ENCODE measurements at places on chromosomes 13 and 19.
A peak's percentile ranks its signal among the peaks of the same experiment; 100 is the strongest.

DNA sequence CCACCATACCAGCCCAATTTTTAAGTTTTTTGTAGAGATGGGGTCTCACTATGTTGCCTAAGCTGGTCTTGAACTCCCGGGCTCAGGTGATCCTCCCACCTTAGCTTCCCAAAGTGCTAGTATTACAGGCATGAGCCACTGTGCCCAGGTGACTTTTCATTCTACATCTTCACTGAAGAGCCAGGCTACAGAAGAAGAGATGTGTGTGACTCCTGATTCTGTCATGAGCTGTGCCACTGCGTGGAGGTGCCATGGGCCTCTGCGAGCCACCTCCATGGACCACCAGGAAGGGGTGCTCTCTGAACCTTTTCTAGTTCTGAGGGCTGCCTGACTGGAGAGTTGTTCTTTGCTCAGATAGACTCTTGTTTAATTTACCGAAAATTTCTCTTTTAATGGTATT, 56.6 kb upstream of the RANBP3 start:
- DNase-seq = no peak

DNA sequence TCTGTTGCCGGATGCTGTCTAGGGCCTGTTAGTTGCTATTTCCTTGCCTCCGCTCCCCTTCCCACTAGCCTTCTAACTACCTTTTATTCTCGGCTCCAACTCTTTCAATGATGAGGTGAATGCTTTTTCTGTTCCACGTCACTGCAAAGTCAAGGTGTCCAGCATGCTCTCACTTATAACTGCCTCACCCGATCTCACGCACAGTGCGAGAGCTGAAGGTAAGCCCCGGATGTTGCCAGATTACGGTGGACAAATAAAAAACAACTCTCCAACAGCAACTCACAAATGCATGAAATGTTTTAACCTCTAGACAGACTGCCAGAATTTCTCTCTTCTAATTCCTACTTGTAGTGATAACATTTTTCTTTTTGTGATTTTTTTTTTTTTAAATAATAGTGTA, 169.9 kb downstream of the STK24 start:
- peak; percentile 91 for DNase-seq

GRCh38 chr13:106774621-106775020, 206.7 kb upstream of the ARGLU1 start:
- no peak for DNase-seq

DNA sequence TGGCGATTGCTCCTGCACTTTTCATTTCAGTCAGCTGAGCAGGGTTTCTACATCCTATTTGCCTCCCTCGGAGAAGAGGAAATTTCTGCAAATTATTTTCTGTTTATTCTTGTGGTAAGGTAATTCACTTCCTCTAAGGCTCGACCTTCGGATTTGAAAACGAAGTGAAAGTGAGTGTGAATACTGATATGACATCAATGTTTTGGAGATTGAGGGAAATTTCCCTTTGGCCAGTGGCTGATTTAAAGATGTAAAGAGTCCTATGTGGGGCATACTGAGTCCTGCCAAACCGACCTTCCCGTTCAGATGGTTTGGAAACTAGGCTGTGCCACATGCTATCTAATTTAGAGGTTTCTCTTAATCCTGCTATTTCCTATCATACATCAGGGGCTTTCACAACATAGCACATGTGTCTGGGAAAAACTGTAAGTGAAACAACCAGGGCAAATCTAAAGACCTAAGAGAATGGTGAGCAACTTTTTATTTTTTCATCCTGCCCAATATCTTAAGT, 112.3 kb downstream of the POSTN start:
- DNase-seq = no peak

DNA sequence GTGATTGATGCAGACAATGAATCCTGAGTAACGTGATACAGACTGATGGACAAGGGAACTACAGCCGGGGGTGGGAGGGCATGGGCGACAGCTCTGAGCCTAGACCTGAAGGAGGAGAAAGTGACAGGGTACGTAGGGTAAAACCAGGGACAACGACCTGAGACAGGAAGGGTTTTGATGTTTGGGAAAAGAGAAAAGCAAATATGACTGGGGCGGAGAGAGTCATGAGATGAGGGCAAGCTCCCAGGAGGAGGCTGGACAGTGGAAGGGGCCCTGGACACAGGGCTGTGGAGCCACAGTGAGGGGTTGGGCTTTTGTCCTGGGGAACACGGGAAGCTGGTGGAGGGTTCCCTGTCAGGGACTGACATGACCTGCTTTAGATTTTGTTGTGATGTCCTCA, 34.2 kb downstream of the ZNF611 start:
- no peak for DNase-seq

GRCh38 chr13:73625562-73626339, 508.5 kb downstream of the KLF12 start:
- DNase-seq = no peak

- no peak for DNase-seq
These were observed 7.5 kb downstream of the FBN3 start for GRCh38 chr19:8141726-8142512.

DNA sequence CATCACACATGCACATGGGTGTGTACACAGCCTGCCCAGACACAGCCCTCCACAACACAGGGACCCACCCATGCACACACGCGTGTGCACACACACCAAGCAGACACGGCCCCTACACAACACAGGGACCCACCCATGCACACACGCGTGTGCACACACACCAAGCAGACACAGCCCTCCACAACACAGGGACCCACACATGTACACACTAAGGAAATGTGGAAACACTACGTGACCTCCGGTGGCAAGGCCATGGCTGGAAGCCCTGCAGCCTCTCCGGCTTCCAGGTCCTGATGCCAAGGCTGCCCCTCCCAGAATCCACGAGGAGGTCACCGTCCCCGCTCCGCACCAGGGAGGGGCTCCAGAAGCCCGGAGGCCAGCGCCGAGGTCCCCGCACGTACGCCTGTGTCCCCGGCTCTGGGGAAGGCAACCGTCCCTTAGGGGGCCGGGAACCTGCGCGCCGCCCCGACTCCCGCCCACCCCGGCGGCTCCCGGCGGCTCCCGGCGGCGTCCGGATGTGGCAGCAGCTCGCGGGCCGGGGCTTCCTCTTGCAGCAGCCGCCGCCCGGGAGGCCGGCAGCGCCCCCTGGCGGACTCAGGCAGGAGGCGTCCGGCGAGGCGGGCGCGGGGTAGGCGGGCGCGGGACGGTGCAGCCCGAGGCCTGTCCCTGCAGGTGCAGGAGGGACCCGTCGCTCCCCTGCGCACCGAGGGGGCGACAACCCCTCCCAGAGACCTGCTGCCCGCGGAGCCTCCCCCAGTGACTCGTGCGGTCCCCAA, 29.8 kb upstream of the GRTP1 start:
- peak; percentile 93 for DNase-seq

DNA sequence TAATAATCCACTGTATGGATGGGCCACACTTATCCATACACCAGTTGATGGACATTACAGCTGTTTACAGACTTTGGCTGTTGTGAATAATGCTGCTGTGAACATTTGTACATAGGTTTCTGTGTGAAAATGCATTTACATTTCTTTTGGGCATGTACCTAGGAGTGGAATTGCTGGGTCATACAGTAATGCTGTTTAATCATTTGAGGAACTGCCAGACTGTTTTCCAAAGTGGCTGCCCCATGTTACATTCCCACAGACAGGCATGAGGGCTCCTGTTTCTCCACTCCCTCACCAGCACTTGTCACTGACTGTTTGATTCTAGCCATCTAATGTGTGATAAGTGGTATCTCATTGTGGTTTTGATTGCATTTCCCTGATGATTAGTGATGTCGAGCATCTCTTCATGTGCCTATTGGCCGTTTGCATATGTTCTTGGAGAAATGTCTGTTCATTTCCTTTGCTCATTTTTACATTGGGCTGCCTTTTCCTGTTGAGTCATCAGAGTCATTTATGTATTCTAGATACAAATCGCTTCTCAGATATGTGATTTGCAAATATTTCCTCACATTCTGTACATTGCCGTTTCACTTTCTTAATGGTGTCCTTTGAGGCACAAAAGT, 12.8 kb downstream of the TMEM255B start:
- no peak for DNase-seq

GRCh38 chr19:33430674-33431277, 57.3 kb downstream of the CEBPG start:
- DNase-seq = peak; percentile 67
